ENCODE measurements at places on chromosomes 13 and 19. TPM values are rescaled to one million over a fixed set of nuclear protein-coding genes. Genes with fewer than 3 reads are reported as not detected.

Gene FAM32A
- 150 TPM for polyA plus RNA-seq

Gene MAG
- not detected for polyA plus RNA-seq

Gene INSL3
- 0.97 TPM for polyA plus RNA-seq

Gene NUP58
- 12.6 TPM for polyA plus RNA-seq

Gene ZSCAN18
- 30.0 TPM for polyA plus RNA-seq

Gene SOX1
- not detected for polyA plus RNA-seq

Gene EBI3
- polyA plus RNA-seq: not detected

Gene SYNE4
- not detected for polyA plus RNA-seq

Gene SCN1B
- not detected for polyA plus RNA-seq

Gene CCL25
- not detected for polyA plus RNA-seq

Gene ZNF227
- polyA plus RNA-seq: 11.2 TPM

Gene SLC15A1
- not detected for polyA plus RNA-seq

All from naive thymus-derived CD8-positive, alpha-beta T cell (primary cell).